ENCODE measurements at places on chromosomes 2 and 18. TPM values are rescaled to one million over a fixed set of nuclear protein-coding genes. Genes with fewer than 3 reads are reported as not detected.

DNA sequence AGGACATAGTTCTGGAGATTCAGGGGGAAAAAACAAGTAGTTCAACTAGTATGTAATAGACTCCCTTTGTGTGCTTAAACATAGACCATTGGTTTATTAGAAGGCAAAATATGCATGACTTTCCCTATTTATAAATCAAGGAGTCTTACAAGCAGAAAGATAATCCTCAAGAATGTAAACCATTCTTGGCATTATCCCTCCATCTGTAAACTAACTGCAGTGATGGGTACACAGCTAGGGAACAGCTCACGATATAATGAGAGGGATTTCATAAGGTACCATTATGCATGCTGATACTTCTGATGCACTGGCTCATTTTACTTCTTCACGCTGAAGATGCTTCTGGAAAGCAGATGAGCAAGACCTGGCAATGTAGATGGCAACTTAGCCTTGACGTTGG lies 878 bp downstream of the FBXO15 start:
- H3K27me3 ChIP-seq = no peaks in the 10 kb centered on the region
- H3K4me1 ChIP-seq = peaks cover 12% of the 10 kb centered on the region
- H3K36me3 ChIP-seq = no peaks in the 10 kb centered on the region
- H3K27ac ChIP-seq = peak overlapping the region; percentile 99

- no peak overlapping the region for H3K27ac ChIP-seq
- no peak overlapping the region for H3K4me3 ChIP-seq
- H3K27me3 ChIP-seq = no peaks in the 10 kb centered on the region
Observed at GRCh38 chr2:16170675-16171424, 230.5 kb downstream of the MYCN start.

DNA sequence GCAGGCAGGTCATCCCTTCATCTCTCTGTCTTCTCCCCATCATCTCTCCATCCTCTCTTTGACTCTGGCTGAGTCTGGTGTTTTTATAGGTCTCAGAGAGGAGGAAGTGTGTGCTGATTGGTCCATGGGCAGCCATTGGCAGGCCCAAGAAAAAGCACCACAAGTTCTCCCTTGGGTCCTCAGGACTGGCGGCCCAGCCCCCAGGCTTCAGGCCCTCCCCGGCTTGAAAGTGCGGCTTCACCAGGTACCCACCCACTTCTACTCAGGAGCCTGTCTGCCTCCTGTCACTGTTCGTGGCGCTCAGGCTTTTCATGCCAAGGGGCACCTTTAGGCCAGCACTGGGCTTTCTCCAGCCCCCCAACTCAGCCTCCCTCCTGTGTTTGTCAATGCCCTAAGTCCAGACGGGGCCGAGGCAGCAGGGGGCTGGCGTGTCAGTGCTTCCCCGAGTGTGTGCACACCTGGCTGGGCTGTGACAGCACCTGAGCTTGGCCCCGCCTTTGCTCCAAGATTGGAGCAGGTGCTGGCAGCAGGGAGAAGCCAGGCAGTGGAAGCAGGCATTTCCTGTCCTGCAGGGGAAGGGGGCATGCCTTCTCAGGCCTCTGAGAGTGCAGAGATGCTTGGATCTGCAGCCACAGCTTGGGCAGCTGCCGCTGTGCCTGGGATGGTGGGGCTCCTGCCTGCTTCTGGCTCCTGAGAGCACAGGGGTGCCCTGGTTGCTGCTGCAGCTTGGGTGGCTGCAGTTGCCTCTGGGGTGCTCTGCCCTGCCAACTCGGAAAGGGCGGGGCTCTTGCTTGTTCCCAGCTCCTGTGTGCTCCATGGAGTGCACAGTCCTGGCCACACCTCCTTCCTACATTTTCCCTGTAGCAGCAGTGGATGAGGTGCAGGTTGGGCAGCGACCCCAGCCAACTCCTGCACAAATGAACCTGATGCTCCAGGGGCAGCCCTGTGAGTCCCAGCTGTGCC lies 34.1 kb downstream of the FBXO48 start:
- no peaks in the 10 kb centered on the region for H3K36me3 ChIP-seq
- no peak overlapping the region for H3K27ac ChIP-seq
- peaks cover 15% of the 10 kb centered on the region for H3K27me3 ChIP-seq
- no peak overlapping the region for H3K4me3 ChIP-seq

GRCh38 chr2:133314795-133315194 lies 253.5 kb downstream of the NCKAP5 start:
- H3K4me3 ChIP-seq = no peak overlapping the region
- H3K36me3 ChIP-seq = no peaks in the 10 kb centered on the region
- H3K27ac ChIP-seq = no peak overlapping the region
- H3K27me3 ChIP-seq = no peaks in the 10 kb centered on the region

GRCh38 chr2:28286678-28287077 lies 106.0 kb upstream of the FOSL2 start:
- no peaks in the 10 kb centered on the region for H3K27me3 ChIP-seq
- peak; percentile 60 for DNase-seq
- no peak overlapping the region for H3K4me3 ChIP-seq
- no peaks in the 10 kb centered on the region for H3K36me3 ChIP-seq
- H3K27ac ChIP-seq = peak overlapping the region; percentile 77

DNA sequence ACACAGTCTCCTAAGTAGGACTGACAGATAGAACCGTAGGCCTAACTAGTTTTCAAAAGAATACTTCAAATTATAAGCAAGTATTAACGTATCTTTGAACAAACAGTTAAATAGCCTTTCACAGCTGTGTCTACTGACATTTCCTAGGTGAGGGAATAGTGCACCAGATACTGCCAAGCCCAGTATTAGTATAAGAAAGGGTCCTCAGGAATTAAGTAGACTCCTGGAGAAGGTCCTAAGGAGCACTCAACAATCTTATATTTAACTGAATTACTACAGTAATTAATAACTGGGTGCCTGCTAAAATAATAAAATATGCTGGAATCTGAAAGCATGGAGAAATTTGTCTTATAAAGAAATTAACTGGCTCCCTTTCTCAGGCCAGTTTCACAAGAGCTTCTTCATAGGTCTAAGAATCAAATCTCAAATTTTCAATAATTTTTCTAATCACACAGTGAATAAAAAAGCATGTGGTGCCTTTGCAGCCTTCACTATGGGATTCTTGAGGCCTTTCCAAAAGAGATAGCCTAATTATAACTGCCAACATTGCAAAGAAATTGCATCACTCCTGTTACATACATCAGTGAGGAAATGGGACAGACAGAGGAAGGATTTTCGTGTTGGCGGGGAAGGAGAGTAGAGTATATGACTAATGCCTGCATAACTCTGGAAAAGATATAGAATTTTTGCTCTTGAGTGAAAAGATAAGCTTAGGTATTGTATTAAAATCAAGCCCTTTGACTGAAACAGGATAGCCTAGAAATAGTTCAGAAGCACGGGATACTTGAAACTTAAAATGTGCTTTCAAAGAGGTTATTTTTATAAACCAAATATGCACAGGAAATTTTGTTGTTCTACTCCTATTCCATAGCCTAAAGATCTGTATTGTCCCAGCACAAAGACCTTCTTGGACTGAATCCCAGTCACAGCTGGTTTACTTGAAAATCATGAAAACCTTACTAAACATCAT lies 228.6 kb upstream of the STK17B start:
- H3K27ac ChIP-seq = no peak overlapping the region
- no peaks in the 10 kb centered on the region for H3K27me3 ChIP-seq
- no peak overlapping the region for H3K4me3 ChIP-seq
- DNase-seq = peak; percentile 94
- H3K36me3 ChIP-seq = no peaks in the 10 kb centered on the region

- no peaks in the 10 kb centered on the region for H3K36me3 ChIP-seq
- no peak overlapping the region for H3K27ac ChIP-seq
- no peaks in the 10 kb centered on the region for H3K4me1 ChIP-seq
- H3K27me3 ChIP-seq = peaks cover 31% of the 10 kb centered on the region
- no peak overlapping the region for H3K4me3 ChIP-seq
- DNase-seq = no peak
Observed at GRCh38 chr18:48009116-48009745, 78.8 kb upstream of the SMAD2 start.

GRCh38 chr2:14881651-14882327 lies 249.3 kb downstream of the LRATD1 start:
- no peaks in the 10 kb centered on the region for H3K27me3 ChIP-seq
- no peak for DNase-seq
- H3K27ac ChIP-seq = no peak overlapping the region
- H3K4me1 ChIP-seq = no peaks in the 10 kb centered on the region
- H3K4me3 ChIP-seq = no peak overlapping the region
- H3K36me3 ChIP-seq = no peaks in the 10 kb centered on the region

DNA sequence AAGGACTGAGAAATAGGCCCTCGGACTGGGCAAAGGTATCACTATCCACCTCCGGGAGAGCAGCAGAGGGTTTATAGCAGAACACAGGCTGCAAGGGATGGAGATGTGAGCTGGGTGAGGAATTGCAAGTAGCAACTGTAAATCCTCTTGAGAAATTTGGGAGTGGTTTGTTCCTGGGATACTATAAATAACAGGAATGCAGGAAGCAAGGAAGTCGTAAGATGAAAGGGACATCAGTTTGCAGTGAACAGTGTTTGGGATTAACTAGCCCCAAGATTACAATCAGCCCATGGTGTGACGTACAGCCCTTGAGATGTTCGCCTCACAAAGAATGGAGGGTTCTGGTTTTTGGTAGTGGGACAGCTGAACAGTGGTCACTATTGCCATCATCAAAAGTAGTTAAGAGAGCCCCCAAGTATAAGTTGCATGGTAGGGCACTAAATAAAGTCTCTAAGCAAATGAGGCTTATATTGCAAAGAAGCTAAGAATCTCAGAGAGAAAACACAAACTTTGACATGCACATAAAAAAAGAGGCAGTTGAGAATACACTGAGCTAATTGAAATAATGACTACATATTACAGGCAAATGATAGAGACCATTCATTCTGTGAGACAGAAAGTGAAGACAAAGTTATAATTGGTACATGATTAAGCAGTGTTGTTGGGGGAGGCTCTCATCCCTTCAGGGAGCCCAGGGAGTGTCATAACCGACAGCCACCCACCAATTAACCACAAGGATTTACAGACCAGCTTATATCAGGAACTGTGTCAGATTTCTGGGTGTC lies 362.5 kb upstream of the ACVR2A start:
- H3K4me1 ChIP-seq = no peaks in the 10 kb centered on the region
- no peaks in the 10 kb centered on the region for H3K36me3 ChIP-seq
- no peak overlapping the region for H3K4me3 ChIP-seq
- no peak overlapping the region for H3K27ac ChIP-seq

DNA sequence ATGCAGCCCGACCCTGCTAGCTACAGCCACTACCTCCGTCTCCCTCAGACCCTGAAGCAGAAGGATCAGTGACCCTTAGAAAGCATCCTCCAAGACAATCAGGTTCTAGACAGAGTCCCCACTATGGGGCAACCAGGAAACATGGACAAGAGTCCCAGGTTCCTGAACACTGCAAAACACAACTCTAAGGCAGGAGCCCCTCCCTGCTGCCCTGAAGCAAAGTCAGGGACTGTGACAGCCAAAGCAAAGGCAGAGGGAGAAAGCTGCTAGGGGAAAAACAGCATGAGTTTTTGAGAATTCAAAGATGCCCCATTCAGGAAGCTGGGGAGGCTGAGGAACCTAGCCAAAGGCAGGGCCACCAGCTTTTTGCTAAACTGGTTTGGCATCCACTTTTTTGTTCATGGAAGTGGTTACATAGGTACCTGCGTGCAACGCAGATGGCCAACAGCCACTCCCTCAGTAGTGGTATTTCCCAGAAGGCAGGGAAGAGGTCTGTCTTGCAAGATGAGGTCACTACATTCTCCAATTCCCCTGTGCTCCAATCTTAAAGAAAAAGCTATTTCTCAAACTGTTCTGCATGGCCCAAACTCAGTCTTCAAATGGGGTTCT lies 33.2 kb downstream of the MYO5B start:
- H3K4me3 ChIP-seq = no peak overlapping the region
- H3K4me1 ChIP-seq = no peaks in the 10 kb centered on the region
- H3K27ac ChIP-seq = no peak overlapping the region
- no peaks in the 10 kb centered on the region for H3K36me3 ChIP-seq
- no peak for DNase-seq

GRCh38 chr2:188601927-188602326 lies 310.3 kb downstream of the GULP1 start:
- peak; percentile 36 for DNase-seq
- H3K27me3 ChIP-seq = no peaks in the 10 kb centered on the region
- H3K27ac ChIP-seq = no peak overlapping the region
- H3K36me3 ChIP-seq = no peaks in the 10 kb centered on the region
- H3K4me3 ChIP-seq = no peak overlapping the region

- H3K36me3 ChIP-seq = no peaks in the 10 kb centered on the region
Observed at GRCh38 chr2:119672161-119672862, 6.7 kb upstream of the TMEM177 start.

- DNase-seq = no peak
- H3K4me1 ChIP-seq = no peaks in the 10 kb centered on the region
- no peaks in the 10 kb centered on the region for H3K27me3 ChIP-seq
Observed at GRCh38 chr2:3243804-3244203, 133.8 kb downstream of the EIPR1 start.

DNA sequence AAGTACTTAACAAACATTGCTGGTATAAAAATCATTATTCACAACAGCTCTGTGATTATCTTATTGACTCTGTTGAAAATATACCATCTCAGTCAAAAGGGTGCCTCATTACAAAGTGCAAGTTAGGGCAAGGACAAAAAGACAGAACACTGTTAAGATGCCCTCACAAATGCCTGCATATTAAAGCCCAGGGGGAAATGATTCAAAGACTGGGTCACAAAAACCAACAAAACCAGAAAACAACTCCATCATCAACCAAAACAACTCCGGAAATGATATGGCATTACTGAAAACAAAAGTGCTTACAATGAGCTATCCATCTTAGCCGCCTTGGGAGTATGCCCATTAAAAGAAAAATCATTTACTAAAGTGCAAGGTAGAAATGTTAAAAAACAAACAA lies 9.9 kb downstream of the PLA2R1 start:
- no peaks in the 10 kb centered on the region for H3K36me3 ChIP-seq
- H3K27ac ChIP-seq = no peak overlapping the region
- DNase-seq = no peak
- peaks cover 10% of the 10 kb centered on the region for H3K27me3 ChIP-seq
- H3K4me3 ChIP-seq = no peak overlapping the region

DNA sequence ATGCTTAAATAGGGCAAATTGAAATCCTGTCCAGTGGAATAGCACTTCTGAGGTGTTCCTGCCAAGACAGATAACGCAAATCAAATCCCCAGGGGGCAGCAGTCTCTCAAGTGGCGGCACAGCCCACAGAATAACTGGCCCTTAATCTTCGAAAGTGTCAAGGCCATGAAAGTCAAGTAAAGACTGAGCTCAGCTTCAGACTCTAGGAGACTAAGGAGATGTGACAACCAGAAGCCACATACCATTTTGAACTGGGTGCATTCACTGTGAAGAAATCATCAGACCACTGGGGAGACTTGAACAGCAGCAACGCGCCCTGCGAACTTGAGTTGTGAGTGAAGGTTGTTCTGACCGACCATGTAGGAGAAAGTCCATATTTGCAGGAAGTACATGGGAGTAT lies 66.0 kb upstream of the ASAP2 start:
- no peak for DNase-seq
- H3K4me3 ChIP-seq = no peak overlapping the region
- H3K27me3 ChIP-seq = no peaks in the 10 kb centered on the region

- H3K4me3 ChIP-seq = no peak overlapping the region
- no peak overlapping the region for H3K27ac ChIP-seq
- no peak for DNase-seq
- H3K4me1 ChIP-seq = peaks cover 3% of the 10 kb centered on the region
- H3K27me3 ChIP-seq = no peaks in the 10 kb centered on the region
Observed at GRCh38 chr18:74152270-74152669, 3.9 kb downstream of the TIMM21 start.

Gene ZAP70
- not detected for total RNA-seq

Gene CIB4
- not detected for total RNA-seq

Gene ACYP2
- 5.8 TPM for total RNA-seq

Gene ATP6V1C2
- total RNA-seq = not detected
